ENCODE measurements at places on chromosomes 16 and 17.

DNA sequence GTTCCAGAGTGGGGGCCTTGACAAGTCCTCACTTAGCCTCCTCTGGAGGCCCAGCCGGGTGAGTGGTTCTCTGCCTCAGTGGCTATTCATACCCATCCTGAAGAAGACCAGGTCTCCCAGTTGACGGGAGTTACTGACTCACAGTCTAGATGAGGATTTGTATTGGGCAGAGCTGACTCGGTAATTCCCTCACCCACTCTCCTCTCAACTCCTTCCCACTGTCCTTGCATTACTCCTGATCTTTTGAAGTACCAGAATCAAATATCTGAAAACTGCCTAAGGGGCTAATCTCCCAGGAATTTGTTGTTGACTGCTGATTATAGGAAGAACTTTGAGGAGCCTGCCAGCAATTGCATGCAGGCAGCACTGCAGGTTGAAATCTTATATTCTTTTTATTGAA is 14.2 kb downstream of the SAP30BP start:
- peak; percentile 26 for DNase-seq

- DNase-seq = no peak
Observed at GRCh38 chr16:21164521-21165168, 6.2 kb downstream of the LDAF1 start.

GRCh38 chr17:72640415-72641165 is 451.9 kb downstream of the SLC39A11 start:
- no peak for DNase-seq

GRCh38 chr17:43349142-43349541 is 49.7 kb upstream of the ARL4D start:
- no peak for DNase-seq

Data from fibroblast of skin of abdomen (primary cell).